ENCODE measurements at places on chromosomes 1 and 21.

DNA sequence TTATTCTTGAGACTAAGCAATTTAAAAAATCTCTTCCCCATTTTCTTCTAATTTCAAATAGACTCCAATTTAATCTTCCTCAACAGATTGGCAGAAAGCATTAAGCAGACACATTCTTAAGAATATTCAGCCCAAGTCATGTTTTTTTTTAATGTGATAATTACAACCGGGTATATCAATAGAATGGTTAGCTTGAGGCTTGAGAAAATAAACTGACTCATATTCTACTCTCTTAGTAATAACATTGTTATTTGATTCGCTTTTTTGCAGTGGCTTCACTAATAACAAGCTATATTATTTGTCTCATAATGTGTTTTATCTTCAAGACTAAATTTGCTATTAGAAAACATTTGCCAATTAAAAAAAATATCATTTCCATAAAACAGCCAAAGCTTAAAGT lies 488.6 kb upstream of the RGS18 start:
- no peak for DNase-seq

GRCh38 chr1:21663951-21664805 lies 5.0 kb downstream of the RAP1GAP start:
- DNase-seq = peak; percentile 6

GRCh38 chr1:220929304-220929703 lies 50.1 kb downstream of the HLX start:
- DNase-seq = no peak

DNA sequence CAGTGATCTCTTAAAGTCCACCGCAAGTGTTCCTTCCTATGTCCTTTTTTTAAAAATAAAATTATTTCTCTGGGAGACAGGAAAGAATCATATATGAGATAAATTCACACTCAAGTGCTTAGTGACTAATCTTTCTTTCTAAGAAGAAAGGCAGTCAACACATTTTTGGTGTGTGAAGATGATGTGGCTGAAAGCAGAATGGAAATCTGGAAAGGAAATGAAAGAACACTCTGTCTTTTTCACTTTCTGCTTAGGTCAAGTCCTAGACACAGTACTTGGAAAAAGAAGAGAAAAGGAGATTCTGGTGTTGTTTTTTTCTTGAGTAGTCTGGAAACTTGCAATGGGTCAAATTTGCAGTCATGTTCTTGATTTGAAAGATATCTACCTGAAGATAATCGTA lies 45.5 kb upstream of the PRRX1 start:
- DNase-seq = no peak

- DNase-seq = no peak
These were observed 35.2 kb upstream of the HMGB4 start for GRCh38 chr1:33828654-33829053.

- no peak for DNase-seq
These were observed 32.6 kb downstream of the TNFRSF8 start for GRCh38 chr1:12095452-12096263.

- no peak for DNase-seq
These were observed 15.9 kb downstream of the SARS1 start for GRCh38 chr1:109229531-109230127.

- DNase-seq = no peak
These were observed 147.0 kb downstream of the TNFSF18 start for GRCh38 chr1:172903581-172904220.

DNA sequence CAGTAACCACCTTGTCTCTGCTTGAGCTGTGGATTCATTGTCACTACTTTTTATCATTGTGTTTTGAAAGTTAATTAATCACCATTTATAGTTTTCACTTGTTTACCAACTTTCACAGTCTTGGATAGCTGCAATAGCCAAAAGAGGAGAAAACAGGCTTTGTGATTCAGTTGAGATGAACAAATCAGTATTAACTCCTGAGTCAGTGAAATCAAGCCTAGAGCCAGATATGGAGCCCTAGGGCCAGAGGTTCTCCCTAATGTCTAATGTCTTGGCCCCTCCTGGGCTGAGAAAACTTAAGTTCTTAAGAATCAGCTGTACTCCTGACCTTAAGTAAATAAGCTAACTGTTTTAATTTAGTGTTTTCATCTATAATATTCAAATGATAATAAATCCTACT lies 228.8 kb downstream of the DNM3 start:
- no peak for DNase-seq

DNA sequence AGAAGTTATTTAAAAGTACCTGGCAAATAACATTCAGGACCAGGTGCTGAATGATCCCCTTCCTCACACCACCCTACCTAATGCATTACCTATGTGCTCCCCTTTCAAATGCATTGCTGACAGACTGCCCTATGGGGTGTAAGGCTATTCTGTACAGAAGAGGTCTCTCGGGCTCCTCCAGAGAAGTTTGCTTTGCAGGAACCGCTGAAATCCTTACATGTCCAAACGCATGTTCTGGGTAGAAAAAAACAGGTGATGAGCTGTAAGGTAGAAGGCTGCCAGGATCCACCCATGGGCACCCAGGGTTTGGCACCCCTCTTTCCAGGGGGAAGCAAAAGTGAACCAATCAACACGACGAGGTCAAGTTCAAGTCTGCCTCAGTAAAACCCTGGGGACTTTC lies 58.3 kb upstream of the TARBP1 start:
- no peak for DNase-seq

- no peak for DNase-seq
These were observed 27.1 kb upstream of the LRRC38 start for GRCh38 chr1:13540866-13541265.

DNA sequence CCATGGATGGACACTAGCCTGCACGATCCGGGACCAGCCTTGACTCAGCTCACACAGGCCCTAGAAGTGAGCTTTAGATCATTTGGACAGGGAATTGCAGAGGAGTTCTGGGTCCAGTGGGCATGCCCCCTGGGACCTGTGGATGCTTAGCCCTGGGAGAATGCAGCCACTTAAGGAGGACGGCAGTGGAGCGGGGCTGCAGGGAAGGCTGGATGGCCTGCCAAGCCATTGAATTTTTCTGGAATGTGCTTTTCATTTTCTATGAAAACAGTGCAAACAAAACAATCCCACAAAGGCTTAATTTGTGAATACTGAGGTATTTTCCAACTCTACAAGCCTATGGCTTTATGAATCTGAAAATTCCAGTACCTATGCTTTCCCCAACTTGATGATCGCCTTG lies 80.4 kb upstream of the GCLM start:
- no peak for DNase-seq

- peak; percentile 87 for DNase-seq
These were observed 51.9 kb upstream of the LPAR3 start for GRCh38 chr1:84944767-84945486.

DNA sequence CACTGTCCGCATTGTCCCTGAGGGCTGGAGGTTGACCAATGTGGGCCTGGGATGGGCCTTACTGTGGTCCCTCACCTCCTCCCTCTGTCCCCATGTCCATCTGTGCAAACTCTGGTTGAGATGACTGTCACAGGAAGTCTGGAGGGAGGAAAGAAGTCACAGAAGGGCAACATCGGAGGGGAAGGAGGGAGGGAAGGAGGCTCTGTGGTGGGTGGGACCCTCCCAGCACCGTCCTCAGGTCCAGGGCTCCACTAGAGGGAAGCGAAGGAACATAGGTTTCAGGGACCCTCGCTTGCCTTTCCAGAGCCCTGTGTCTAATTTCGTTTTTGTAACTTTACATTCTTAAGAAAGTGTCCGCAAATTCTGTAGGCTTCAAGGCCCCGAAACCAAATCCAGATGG lies 111.3 kb upstream of the SLC44A3 start:
- DNase-seq = no peak

- no peak for DNase-seq
These were observed 88.6 kb downstream of the SELENOF start for GRCh38 chr1:86825319-86825718.

- no peak for DNase-seq
These were observed 127.5 kb upstream of the C1orf174 start for GRCh38 chr1:4027492-4028138.

- DNase-seq = no peak
These were observed 153.9 kb downstream of the PEX14 start for GRCh38 chr1:10628685-10629084.

- peak; percentile 78 for DNase-seq
These were observed 45.7 kb upstream of the PRDX6 start for GRCh38 chr1:173431304-173432045.

DNA sequence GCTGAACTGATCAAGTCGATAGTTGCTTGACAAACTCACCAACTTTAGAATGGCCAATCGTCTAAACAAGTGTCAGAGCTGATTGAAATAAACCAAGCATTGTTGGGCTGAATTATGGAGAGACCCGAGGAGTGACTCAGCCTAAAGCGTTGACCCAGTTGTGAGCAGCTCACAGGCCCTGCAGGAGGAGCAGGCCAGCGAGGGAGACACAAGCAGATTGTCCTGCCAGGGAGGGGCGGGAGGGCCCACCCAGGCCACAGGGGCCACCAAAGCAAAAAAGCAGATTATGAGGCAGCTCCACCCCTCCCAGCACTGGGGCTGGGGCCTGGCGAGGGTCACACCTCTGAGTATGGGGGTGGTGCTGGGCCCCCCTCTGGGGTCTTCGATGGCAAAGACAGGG lies 10.1 kb upstream of the MATN1 start:
- DNase-seq = no peak

GRCh38 chr1:242011894-242012660 lies 13.2 kb upstream of the MAP1LC3C start:
- DNase-seq = no peak

- DNase-seq = peak; percentile 56
These were observed 1.0 kb downstream of the ARPC5 start for GRCh38 chr1:183634429-183635065.

DNA sequence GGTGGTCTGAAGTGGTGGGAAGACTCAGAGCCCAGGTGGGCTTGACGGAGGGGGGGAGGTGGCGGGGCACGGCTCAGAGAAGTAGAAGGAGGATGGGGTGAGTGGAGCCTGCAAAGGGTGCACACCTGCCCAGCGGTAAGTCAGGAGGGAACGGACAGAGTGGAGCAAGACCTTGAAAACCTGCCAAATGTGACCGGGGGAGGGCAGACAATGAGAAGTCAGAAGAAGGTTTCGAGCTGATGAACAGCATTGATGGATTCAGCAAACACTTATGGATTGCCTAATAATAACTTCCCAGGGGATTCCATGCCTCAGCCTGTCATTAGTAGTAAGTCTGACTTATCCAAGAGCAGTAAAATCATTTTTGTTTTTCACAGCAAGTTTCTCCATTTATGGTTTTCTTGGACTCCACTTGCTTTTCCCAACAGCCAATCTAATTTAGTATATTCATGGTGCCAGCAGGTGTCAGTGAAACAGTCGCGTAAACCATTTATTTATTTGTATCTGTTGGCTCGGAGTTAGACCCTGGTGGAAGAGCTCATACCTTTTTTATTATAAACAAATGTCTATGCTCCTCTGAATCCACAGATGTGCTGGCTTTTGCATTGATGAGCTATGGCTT lies 279.1 kb downstream of the PCP4 start:
- no peak for DNase-seq

DNA sequence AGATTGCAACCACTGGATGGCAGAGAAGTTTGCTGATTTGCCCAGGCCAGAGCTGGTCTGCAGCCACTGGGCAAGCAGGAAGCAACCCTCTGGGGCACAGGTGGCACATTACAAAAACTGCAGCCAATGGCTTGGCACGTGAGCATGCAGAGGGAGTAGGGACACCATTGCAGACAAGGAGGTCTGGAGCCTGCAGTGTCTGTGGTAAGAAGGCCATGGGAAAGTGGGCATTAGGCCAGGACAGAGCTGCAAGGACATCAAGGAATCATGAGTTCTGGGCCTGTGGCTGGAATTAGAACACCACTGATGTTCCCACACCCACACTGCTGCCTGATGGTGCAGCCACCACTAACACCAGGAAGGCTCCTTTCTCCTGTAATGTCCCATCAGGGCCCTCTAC lies 113.0 kb downstream of the TSEN15 start:
- DNase-seq = no peak

GRCh38 chr1:41733021-41733420 lies 185.7 kb downstream of the HIVEP3 start:
- no peak for DNase-seq

GRCh38 chr21:31505975-31506374 lies 153.5 kb upstream of the SOD1 start:
- DNase-seq = no peak

- no peak for DNase-seq
These were observed 140.7 kb downstream of the NOS1AP start for GRCh38 chr1:162210196-162210595.

- no peak for DNase-seq
These were observed 10.0 kb upstream of the LRRC8D start for GRCh38 chr1:89810880-89811279.

DNA sequence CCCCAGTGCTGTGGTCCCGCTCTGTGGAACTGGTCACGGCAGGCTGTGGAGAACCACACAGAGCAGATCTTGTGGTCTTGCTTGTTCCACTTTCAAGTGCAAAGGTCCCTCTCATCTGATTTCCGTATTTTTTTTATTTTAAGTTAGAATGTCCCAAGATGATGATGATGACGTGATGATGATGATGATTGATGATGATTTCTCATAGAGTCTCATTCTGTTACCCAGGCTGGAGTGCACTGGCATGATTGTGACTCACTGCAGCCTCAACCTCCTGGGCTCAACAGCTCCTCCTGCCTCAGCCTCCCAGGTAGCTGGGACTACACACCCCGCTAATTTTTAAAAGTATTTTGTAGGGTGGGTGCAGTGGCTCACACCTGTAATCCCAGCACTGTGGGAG lies 12.2 kb downstream of the EVA1C start:
- no peak for DNase-seq

DNA sequence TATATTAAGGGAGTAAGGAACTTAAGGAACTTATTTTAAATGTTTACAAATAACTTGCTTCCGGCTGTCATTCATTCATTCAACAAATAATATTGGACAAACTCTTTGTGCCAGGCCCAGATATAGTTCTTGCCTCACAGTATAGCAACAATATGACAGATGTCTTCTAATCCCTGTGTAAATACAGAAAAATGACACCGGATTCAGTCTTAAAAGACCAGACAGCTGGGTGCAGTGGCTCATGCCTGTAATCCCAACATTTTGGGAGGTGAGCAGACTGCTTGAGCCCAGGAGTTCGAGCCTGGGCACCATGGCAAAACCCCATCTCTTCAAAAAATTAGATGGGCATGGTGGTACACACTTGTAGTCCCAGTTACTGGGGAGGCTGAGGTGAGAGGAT lies 23.7 kb downstream of the EIF2B3 start:
- no peak for DNase-seq
